Chondrocyte (in vitro differentiated cells): ENCODE measurements at places on chromosomes 3 and 15.

DNA sequence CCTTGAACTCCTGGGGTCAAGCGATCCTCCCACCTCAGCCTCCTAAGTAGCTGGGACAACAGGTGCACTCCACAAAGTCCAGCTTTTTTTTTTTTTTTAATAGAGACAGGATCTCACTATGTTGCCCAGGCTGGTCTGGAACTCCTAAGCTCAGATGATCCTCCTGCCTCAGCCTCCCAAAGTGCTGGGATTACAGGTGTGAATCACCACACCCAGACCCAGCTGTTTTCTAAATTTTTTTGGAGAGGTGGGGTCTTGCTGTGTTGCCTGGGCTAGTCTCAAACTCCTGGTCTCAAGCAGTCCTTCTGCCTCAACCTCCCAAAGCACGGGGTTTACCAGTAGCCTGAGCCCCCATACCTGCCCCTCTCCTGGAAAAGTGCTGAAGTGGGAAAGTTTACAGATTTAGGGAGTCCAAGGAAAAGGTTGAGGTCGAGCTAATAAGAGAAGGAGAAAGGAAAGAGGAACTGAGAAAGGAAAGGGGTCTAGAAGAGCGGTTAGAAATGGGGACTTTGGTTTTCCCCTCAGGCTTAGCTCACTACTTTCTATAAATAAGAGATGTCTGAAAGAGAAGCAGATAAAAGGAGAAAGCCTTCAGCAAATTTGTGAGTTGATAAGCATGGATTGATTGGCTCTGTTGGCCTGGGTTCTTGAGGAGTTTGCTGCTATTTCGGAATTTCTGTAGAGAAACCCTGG, 23.6 kb downstream of the UBE2E1 start:
- no peak for DNase-seq

DNA sequence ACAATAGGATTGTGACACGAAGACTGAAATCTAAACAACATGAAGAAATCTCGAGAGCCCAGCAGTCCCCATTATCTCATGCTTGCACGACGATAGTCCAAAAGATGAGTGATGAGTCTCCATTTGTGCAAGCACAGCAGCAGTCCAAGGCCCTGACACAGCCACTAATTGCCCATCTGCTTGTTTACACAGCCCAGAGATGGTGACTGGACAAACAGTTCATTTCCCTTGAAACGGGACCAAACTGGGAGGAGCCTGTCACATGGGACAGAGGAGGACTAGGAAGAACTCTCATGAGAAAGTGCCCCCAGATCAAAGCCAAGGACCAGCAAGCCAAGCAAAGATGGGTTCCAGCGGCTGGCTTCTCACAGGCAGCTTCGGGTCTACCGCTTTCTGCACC, 121.0 kb downstream of the GREM1 start:
- no peak for DNase-seq

DNA sequence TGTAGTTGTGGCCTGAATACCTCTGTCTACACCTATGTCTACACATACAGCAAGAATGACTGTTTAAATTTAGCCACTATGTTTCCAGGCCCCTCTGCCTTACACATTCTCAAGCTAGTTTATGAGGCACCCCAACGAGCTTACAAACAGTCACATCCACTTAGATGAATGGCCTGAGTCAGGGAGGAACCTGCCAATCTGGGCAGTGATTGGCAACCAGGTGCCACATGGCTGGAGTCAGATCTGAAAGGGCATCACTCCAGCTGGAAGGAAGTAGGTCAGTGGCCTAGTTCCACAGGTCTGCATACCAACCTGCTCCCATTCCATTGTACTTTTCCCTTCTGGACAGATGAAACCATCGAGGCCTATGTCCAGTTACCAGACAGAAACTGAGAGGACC, 136.3 kb downstream of the FOXP1 start:
- no peak for DNase-seq

GRCh38 chr3:15377961-15378791, 45.8 kb upstream of the SH3BP5 start:
- DNase-seq: no peak

- DNase-seq: no peak
Observed at GRCh38 chr15:73139041-73139743, 86.9 kb downstream of the NEO1 start.

DNA sequence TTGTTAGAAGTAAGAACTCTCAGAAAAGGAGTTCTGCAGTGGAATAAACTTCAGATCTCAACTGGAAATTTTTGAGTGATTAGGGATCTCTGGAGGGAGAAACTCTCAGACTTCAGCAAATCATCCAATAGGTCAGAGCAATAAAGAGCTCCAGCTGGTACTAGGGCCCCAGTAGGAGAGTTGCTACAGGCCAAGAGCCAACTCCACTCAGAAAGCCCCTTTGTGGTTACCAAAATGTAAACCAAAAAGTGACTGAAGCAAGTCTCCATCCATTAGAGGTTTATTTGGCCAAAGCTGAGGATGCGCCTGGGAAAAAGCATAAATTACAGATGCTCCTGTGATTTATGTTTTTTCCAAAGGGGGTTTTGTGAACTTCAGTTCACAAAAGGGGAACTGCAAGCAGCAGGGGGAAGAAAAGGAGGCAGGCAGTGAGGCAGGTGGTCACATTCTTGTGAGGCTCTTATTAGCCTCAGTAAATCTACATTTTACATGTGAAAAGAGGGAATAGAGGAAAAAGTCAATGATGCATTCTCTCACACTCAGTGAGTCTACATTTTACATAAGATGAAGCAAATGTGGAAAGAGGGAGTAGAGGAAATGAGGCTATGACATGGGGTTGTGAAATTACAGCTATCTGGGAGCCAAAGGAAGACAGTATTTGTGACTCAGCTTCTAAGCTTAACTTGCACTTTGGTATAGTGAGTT, 92.4 kb upstream of the DAZL start:
- no peak for DNase-seq

DNA sequence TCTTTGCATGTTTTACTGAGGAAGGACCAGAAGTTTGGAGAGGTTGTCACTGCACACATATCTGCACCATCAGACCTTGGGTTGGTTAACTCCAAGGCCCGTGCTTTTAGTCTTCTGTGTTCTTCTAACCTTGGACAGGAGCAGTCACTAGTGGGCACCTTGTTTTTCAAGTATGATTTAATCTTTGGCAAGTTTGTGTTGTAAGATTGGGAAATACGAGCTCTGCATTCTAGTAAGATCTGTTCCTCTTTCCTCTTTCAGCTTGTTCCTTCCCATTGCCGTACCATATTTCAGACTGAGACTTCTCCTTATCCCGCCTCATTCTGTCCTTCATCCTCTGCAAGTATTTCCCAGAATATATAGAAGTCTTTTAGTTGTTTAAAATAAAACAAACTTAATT, 5.1 kb downstream of the TMOD2 start:
- DNase-seq: no peak

GRCh38 chr15:51367322-51367976, 26.0 kb downstream of the GLDN start:
- DNase-seq: no peak

DNA sequence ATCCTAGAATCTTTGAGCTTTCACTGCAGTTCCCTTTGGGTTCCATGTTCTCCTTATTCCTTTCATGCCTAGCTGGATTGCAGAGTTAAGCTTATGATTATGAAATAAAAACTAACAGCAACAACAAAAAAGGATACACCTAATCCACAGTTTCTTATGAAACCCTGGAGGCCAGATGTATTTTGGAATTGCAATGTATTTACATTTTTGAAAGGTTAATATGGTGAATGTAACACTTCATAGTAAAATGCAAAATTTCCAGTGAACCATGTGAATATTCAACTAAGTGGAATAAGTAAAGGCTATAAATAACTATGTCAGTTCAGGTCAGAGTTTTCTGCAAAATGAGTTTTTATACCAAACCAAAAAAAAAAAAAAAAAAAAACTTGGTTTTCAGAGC, 65.8 kb upstream of the FLNB start:
- no peak for DNase-seq

GRCh38 chr3:133979553-133979952, 50.2 kb downstream of the SLCO2A1 start:
- no peak for DNase-seq

DNA sequence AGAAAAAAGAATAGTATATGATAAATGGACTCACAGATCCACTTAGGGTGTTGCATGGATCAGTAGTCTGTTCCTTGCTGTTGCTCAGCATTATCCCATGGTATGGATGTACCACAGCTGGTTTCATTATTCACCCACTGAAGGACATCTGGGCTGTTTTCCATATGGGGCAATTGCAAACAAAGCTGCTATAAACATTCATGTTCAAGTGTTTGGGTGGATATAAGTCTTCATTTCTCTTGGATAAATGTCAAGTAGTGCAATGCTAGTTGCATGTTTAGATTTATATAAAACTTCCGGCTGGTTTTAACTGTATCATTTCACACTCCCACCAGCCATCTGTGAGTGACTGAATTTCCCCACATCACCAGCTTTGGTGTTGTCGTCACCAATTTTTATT, 137.7 kb downstream of the ASB7 start:
- no peak for DNase-seq

- DNase-seq: no peak
Observed at GRCh38 chr3:128402998-128403397, 63.7 kb downstream of the DNAJB8 start.

GRCh38 chr3:69901802-69902201, 97.7 kb upstream of the SAMMSON start:
- no peak for DNase-seq

DNA sequence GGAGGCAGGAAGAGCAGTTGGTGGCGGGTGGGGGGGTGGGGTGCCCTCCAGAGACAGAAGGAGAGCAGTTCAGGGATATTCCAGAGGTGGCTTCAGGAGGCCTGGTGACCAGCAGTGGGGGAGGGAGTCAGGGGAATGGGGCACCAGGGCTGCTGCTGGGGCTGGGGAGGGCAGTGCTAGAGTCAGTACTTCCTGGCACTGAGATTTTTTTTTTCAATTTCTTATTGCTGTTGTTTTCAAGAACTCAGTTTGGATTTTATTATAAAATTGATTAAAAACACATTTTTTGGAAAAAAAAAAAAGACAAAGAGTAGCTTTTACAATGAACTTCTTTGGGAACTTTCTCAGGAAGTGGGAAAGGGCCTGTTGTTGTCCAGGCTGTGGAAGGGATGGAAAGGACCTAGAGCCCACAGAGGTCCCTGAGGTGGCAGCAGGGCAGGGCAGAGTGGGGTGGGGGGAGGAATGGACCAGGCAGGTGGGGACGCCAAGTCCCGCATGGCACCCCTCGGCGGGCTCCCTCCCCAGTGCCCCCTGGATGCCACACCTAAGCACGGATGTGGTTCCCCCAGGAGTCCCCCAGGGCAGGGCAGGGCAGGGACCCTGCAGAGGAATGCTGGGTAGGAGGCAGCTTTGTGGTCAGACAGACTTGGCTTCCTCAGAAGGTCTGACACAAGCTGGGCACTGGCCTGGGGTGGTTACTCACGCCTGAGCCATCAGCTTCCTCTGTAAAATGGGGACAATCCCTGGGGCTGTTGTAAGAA, 8.5 kb upstream of the ANPEP start:
- no peak for DNase-seq

DNA sequence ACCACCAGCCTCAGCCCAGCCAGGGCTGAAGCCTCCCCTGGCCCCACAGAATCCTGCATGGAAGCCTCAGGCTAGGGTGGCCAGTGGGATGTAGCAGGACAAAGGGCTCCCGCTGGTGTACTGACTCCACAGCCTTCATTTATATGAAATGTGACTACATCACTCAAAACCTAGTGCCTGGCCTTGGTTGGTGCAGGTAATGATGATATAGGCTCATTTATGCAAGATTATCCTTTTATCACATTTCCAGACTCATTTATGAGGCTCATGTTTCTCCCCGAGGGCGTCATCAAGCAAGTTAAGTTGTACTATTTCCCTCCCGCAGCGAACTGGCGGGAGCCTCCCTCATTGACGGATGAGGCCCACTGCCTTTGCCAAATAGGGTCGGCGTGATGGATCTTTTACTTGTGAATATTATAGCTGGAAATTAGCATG, 179.1 kb upstream of the SMAD3 start:
- DNase-seq: no peak

GRCh38 chr3:187774185-187774789, 29.0 kb upstream of the BCL6 start:
- no peak for DNase-seq

- DNase-seq: no peak
Observed at GRCh38 chr3:56919137-56919796, 117.5 kb upstream of the ARHGEF3 start.

- no peak for DNase-seq
Observed at GRCh38 chr3:191362524-191363090, 32.3 kb upstream of the UTS2B start.
